Thoracic aorta (tissue), 2 donors: ENCODE measurements at places on chromosomes 16 and 17.

- no peak for DNase-seq
These were observed 1.0 kb downstream of the NHERF1 start for GRCh38 chr17:74749279-74750038.

- no peak for DNase-seq
These were observed 94.1 kb downstream of the ASIC2 start for GRCh38 chr17:33198954-33199353.

DNA sequence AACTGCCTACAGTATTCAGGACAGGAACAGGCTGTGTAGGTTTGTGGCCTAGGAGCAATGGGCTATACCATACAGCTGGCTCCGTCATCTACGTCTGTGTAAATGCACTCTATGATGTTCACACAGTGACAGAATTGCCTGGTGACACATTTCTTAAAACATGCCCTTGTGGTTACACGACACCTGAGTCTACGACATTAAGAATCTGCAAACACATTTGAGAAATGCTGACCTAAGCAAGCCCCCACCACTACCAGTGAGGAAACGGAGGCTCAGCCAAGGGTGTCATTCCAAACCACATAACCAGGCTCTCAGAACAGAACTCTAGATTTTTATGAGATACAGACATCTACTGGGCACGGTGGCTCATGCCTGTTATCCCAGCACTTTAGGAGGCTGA, 23.5 kb downstream of the USP36 start:
- no peak for DNase-seq

GRCh38 chr16:16960785-16961184, 510.0 kb downstream of the XYLT1 start:
- DNase-seq: no peak

DNA sequence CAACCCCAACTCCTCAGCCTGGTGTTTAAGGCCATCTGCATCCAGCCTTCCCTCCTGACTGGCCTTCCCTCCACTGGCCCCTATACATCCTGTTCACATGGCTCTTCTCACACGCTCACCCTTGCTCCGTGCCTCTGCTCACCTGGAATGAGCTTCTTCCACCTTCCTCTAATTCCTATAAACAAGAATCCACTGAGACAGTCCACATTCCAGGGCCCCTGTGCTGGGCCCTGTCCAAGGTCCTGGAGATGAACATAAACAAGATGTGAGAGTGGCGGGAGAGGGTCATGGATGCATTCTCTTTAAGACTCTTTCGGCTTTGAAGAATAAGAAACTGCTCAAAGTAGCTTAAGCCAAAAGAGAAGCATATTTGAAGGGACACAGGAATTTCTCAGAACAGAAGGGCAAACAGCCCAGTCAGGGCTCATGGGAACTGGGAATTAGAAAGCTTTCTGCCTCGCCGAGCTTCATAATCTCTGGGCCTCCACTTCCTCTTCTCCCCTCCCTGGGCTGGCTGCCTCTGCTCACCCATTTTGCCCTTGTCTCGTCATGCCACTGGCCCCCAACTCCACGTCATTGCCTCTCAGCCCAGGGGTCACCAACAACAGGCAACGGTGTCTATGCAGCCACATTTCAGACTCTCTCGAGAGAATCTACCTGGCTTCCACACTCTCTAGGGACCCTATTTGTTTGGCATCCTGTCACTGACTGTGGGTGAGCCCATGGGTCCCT, 13.5 kb downstream of the SPPL2C start:
- DNase-seq: no peak

- DNase-seq: no peak
These were observed 9.8 kb upstream of the MED9 start for GRCh38 chr17:17467016-17467415.

- DNase-seq: no peak
These were observed 1.2 kb upstream of the ABCA9 start for GRCh38 chr17:69061721-69062556.

DNA sequence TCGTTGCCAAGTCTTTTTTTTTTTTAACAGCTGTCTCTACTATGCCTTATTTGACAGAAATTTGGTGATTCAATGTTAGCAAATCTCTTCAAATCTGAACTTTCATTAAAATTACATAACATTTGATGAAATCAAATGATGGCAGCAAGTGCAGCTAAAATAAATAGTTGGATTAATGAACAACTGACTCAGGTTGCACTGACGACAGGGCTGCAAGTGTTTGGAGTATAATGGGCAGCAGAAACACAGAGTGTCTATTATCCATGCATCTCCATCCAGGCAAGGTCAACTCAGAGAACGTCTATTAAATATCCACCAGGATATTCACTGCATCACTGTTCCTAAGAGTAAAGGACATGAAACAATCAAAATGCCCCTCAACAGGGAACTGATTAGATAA, 109.8 kb downstream of the SLC39A11 start:
- no peak for DNase-seq

- no peak for DNase-seq
These were observed 5.2 kb downstream of the ADPRM start for GRCh38 chr17:10702574-10702973.

DNA sequence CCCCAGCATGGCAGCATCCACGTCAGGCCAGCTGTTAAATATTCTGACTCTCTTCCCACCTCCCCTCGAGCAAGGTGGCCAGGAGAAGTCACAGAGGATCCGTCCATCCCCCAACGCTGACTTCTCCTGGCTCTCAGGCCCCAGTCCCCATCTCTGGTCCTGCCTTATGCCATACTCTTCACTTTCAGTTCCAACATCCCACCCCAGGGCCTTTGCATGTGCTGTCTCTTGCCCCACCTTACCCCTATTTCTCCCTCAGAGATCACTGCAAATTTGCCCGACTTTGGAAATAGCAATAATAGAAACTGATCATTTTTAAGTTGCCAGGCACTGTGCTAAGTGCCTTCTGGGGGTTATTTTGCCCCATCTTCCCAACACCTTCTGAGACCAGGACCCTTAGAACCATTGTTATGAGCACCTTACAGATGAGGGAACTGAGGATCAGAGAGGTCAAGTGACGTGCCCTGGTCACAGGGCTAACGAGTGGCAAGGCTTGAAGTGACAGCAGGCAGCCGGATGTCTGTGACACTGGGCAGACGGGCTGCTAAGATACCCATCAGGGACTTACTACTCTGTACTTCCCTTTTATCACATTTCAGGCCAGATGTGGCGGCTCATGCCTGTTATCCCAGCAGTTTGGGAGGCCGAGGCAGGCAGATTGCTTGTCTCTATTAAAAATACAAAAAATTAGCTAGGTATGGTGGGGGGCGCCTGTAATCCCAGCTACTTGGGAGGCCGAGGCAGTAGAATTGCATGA, 17.7 kb downstream of the HID1 start:
- no peak for DNase-seq

GRCh38 chr16:75102595-75102994, 14.0 kb downstream of the LDHD start:
- no peak for DNase-seq
